Kidney (tissue), 22 donors: ENCODE measurements at places on chromosomes 11 and 22. TPM values are rescaled to one million over a fixed set of nuclear protein-coding genes. Genes with fewer than 3 reads are reported as not detected.

DNA sequence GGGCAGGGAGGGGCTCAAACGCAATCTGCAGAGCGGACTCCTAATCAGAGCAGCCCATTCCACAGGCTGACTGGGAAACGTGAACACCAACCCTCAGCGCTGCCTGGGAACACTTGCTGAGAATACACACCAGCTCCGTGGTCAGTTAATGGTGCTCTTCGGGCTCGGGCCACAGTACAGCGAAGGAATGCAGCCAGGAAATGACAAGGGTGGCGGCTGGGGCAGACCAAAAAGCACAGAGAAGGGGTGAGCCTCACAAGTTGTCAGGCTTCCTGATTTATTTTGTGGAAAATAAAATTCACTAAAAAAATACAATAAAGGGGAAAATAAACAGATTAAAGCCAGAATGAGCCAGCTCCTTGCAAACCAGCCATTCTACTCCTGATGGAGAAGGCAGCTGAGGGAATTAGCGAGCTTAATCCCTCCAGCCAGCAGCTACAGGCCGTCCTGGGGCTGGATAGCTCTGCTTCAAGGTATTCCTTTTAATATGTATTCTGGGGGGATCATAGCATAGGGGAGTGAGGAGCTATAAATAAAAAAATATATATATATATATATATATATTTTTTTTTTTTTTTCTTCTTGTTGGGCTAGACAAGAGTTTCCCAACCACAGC, 165.5 kb upstream of the NTM start:
- no peak overlapping the region for H3K27ac ChIP-seq
- no peak for DNase-seq
- no peaks in the 10 kb centered on the region for H3K4me1 ChIP-seq
- no peaks in the 10 kb centered on the region for H3K27me3 ChIP-seq

DNA sequence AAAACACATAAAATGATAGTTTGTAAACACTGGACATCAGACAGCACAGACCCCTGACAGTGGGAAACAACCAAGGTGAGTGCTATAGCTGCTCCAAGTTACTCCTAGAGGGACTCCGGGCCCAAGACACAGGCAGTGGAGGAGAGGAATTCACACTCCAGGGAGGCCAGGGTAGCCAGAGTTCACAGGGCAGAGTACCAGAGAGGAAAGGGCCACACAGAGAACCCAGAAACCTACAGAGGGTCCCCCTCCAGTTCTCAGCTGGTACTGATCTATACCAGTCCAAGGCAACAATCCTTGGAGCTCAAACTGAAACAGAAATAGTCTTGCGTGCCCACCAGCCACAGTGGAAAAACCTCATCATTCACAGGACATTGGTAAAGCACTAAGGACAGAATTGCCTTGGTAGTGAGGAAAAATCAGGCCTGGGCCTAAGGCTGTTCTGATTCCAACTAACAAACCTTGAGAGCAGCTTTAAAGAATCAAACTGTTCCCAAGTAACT, 7.6 kb downstream of the VPS37C start:
- peaks cover 32% of the 10 kb centered on the region for H3K4me1 ChIP-seq
- no peak for DNase-seq
- H3K36me3 ChIP-seq: no peaks in the 10 kb centered on the region
- no peaks in the 10 kb centered on the region for H3K27me3 ChIP-seq

GRCh38 chr11:66970807-66971442, 4.2 kb upstream of the C11orf86 start:
- H3K4me3 ChIP-seq: no peak overlapping the region
- H3K27ac ChIP-seq: peak overlapping the region; percentile 68
- H3K36me3 ChIP-seq: no peaks in the 10 kb centered on the region
- H3K4me1 ChIP-seq: no peaks in the 10 kb centered on the region
- no peaks in the 10 kb centered on the region for H3K27me3 ChIP-seq
- no peak for DNase-seq

The SYT9 gene
- 2.7 TPM for polyA plus RNA-seq
